Stimulated activated CD8-positive, alpha-beta memory T cell treated with anti-CD3 and anti-CD28 coated beads, Interleukin-15, amount 100 ng/mL, for 24 hours (primary cell): ENCODE measurements at places on chromosomes 5 and 9.

- no peak for DNase-seq
Observed at GRCh38 chr5:159102311-159102934, 2.7 kb upstream of the EBF1 start.

DNA sequence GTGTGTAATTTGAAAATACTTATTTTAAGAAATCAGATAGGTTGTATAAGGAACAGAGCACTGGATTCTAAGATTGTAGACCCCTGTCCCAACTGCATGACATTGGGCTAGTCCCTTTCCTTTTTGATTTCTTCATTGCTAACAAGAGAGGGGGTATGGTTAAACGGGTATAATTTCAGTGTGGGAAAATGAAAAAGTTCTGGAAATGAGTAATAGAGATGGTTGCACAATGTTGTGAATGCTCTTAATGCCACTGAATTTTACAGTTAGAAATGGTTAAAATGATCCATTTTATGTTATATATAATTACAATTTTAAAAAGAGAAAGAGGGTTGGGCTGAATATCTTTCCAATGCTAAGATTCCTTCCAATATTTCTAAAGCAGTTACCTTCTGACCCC, 103.3 kb upstream of the LHFPL2 start:
- no peak for DNase-seq

GRCh38 chr9:127185931-127186781, 63.7 kb upstream of the ANGPTL2 start:
- no peak for DNase-seq

DNA sequence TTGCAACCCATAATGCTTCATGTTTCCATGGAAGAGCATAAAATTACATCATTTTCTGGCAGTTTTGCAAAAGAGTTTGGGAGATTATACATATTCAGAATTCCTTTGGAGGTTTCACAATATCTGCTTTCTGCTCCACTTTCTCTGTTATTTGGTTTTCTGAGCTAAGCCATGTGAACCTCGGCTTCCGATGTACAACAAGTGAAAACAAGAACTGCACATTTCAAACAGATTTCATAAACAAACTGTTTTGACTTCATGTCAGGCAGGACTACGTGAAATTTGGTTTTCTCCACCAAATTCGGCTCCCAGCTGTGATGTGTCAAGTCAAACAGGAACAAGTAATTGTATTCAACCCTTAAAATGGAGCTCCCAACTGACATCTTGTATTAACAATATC, 609.8 kb downstream of the IRX1 start:
- DNase-seq, result no peak

DNA sequence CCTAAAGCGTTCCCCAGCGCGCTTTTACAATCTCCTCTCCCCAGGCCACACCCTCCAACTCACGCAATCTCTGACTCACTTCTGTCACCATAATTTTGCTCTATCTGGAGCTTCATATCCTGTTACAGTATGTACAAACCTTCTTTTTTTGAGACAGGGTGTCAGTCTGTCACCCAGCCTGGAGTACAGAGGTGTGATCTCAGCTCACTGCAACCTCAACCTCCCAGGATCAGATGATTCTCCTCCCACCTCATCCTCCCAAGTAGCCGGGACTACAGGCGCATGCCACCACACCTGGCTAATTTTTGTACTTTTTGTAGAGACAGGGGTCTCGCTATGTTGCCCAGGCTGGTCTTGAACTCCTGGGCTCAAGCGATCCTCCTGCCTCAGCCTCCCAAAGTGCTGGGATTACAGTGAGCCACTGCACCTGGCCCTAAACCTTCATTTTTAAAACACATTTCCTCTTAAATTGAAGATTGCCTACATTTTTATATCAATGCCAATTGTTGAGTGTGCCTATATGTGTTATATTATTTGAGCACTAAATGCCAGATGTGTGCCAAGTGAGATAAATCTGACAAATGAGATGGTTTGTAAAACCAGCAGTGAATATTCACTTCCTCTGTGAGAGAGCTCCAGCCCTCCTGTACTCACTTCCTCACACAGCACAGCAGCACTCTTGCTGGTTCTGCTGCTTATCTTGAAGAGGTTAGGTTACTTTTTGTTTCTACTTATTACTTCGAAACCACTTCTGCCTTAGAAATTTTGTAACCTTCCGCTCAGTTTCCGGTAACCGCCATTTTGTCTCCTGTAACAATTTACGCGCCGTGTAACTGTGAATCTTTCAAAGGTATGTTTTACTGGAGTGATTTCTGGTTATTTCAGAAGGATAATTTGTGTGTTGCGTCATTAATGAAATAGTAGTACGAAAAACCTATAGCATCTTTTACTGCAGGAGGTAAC, 57.9 kb downstream of the DOCK8 start:
- no peak for DNase-seq

GRCh38 chr5:125323613-125324012, 577.2 kb upstream of the ZNF608 start:
- DNase-seq, result no peak

DNA sequence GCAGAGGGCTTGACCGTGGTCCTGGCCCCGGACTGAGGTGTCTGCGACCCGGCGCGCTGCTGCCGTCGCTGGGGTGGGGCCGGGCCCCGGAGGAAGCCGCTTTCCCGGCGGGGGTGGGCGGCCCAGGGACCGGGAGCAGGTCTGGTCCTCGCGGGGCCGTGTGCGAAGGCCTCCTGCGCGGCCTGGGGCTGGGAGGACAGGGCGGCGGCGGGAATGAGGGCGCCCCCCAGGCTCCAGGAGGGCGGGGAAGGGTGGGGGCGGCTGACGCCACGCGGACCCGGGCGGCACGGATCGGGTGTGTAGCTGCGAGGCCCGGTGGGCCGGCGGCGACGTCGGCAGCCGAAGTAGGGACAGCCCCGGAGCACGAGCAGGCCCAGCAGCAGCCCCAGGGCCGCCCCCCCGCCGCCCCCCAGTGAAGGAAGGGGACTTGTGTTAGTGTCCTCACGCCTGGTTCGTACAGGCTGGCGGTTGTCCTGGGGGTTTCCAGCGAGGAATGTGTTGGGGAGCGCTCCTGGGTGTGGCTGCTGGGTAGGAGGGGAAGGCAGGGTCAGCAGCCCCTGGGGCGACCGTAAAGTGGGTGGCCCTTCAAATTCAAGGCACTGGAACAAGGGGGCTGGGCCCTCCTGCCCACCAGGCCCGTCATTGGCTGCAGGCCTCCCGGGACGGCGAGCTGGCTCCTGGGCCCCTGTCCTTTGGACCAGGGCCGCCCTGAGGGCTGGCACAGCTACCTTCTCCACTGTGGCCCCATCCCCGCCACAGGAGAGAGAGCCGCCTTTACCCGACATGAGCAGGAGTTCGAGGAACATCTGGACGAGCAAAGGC, 597 bp upstream of the TMEM250 start:
- DNase-seq, result no peak

- DNase-seq, result no peak
Observed at GRCh38 chr5:37722236-37723161, 117.3 kb downstream of the GDNF start.

DNA sequence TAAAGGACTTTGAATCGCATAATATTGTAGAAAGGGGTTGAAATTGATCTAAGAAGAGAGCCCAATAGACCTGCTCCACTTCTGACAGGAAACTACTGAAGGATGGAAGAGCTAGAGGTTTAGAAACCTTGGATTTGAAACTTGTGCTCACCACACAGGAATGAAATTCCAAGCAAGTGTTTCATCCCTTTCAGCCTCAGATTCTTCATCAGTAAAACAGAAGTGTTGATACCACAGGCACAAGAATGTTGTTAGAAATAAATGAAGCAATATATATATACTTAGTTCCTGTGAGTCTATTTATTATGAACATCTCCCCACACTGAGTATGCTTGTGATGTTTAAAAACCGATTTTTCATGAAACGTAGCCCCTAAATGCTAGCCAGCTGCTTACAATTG, 43.8 kb downstream of the PRRC1 start:
- DNase-seq, result no peak

- DNase-seq, result no peak
Observed at GRCh38 chr5:166031926-166032325, 2259.5 kb upstream of the WWC1 start.

DNA sequence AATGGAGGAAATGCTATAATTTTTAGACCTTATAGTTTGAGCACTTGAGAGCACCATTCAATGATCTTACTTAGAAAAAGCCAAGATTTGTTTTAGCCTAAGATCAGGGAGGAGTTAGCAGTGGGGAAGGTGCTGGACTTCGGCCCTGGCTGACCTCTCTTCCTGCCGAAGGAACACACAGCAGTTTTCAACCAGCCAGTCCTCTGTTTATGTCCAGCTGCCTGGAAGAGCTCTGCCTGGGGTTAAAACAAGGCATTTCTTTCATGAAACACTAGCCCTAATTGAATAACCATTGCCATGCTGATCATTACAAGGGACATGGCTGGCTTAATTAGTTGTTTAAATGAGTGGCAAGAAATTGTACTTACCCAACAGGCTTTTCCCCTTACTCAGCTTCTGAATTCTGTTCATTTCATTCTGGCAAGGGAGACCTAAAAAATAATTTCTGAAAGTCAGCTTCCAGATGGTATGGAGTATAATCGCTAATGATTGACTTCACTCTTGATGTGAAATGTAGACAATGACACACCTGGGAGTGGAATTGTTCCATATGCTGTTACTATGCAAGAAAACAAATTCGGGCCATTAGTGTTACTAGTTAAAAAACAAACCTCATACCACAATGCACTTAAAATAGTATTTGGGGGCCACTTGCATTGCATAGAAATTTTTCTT, 514.2 kb downstream of the SPOCK1 start:
- DNase-seq, result no peak

- no peak for DNase-seq
Observed at GRCh38 chr9:69937360-69937759, 106.3 kb upstream of the MAMDC2 start.

DNA sequence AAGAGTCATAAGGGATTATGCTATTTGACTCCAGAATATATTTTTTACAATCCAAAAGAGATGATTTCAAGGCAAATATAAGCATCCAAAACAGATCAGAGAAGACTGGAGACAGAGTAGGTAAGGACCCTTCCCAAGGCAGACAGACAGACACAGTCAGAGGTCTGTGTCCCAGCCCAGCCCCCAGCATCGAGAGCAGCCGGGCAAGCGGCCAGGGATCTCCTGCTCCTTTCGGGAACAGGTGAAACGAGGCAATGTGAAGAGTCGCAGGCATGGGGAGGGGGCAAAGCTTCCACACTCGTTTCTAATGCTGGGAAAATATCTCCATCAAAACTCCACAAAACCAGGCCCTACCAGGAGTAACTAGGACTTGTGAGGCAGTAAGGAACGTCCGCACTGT, 5.8 kb downstream of the PAEP start:
- no peak for DNase-seq

DNA sequence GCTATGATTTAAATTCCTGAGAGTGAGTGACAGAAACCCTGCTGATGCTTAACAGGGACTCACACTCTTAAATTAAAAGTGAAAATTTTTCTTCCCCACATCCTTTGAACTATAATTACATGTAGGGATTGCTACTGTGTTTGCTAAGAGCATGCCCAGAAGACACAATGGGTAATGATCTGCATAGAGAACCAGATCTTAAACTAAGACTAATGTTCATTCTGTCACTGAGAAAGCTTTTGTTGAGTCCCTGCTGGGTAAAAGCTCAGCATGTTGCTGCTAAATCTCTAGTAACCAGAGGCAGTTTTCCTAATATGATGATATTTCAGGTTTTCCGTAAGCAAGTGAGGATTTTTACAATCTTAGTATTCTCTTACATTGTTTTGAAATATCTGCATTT, 424.8 kb upstream of the SMC2 start:
- DNase-seq, result no peak

- no peak for DNase-seq
Observed at GRCh38 chr5:79745255-79745654, 55.6 kb downstream of the CMYA5 start.

- DNase-seq, result no peak
Observed at GRCh38 chr9:124696101-124696500, 75.0 kb downstream of the NR6A1 start.

GRCh38 chr5:170254056-170254455, 21.3 kb downstream of the C5orf58 start:
- DNase-seq, result no peak

DNA sequence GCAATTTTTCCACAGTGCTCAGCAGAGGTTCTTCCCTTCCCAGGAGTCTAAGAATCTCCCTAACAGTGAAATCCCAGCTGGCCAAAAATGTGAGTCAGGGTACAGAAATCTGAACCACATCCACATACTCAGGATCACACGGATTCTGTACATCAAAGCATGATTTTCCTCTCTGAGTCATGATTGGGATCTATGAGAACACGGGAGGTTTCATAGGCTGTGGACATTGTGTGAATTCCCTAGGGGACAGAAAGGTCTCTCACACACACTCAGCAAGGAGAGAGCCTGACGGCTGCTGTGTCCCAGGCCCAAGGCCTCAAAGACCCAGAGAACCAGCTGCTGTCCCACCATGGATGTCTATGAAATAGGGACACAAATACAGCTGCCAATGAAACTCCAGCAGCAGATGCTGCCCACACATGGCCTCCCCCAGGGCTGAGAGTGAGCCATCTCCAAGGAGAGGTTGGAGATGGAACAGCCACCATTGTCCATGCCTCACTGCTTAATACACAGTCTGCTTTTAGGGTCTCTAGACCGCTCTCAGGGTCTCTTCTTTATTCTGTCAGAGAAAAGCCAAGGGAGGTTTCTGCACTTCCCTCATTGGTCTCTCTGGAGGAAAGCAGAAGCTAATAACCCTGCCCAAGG, 102.7 kb downstream of the ADAMTS12 start:
- no peak for DNase-seq

DNA sequence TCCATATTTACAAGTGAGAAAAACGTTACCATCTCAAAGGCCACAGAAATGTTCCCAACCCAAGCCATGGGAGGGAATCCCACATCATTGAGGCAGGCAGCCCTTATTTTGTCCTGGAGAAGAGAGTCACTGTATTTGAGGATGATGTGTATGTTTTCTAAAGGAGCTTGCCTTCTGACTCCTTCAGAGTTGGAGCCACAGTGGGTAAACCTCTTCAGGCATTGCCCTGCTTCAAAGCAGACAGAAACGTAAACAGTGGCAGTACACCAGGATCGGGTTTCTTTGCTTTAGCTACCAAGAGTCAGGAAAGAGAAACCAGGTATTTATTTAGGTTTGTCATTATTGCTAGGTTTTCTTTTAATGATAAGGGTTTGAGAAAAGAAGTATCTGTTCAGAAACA, 45.7 kb downstream of the MUSK start:
- no peak for DNase-seq

DNA sequence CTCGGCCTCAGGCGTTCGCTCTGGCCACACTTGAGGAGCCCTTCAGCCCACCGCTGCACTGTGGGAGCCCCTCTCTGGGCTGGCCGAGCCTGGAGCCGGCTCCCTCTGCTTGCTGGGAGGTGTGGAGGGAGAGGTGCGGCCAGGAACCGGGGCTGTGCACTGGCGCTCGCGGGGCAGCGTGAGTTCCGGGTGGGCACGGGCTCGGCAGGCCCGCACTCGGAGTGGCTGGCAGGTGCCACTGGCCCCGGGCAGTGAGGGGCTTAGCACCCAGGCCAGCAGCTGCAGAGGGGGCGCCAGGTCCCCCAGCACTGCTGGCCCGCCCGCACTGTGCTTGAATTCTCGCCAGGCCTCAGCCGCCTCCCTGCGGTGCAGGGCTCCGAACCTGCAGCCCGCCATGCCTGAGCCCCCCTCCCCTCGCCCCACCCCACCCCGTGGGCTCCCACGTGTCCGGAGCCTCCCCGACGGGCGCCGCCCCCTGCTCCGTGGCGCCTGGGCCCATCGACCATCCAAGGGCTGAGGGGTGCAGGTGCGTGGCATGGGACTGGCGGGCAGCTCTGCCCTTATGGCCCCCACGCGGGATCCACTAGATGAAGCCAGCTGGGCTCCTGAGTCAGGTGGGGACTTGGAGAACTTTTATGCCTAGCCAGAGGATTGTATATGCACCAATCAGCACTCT, 138.2 kb downstream of the PDZD2 start:
- no peak for DNase-seq
